Activated CD4-positive, alpha-beta T cell treated with anti-CD3 and anti-CD28 coated beads for 4 hours (primary cell): ENCODE measurements at places on chromosomes 6 and 20.

DNA sequence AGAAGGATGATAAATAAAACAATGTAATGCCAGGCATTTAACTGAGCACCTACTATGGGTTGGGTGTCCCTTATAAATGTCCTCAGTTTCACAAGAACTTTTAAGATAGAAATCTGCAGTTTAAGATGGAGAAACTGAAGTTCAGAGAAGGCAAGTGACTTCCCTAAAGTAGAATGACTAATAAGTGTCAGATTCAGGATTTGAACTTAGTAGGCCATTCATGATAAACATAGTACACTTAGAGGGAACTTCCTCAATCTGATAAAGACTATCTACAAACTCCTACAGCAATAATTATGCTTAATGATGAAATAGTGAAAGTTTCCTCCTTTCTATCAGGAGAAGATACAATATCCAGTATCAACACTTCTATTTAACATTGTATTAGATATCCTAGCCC lies 43.9 kb downstream of the NCR2 start:
- no peak for DNase-seq

GRCh38 chr20:25125636-25126035 lies 43.7 kb upstream of the VSX1 start:
- no peak for DNase-seq

DNA sequence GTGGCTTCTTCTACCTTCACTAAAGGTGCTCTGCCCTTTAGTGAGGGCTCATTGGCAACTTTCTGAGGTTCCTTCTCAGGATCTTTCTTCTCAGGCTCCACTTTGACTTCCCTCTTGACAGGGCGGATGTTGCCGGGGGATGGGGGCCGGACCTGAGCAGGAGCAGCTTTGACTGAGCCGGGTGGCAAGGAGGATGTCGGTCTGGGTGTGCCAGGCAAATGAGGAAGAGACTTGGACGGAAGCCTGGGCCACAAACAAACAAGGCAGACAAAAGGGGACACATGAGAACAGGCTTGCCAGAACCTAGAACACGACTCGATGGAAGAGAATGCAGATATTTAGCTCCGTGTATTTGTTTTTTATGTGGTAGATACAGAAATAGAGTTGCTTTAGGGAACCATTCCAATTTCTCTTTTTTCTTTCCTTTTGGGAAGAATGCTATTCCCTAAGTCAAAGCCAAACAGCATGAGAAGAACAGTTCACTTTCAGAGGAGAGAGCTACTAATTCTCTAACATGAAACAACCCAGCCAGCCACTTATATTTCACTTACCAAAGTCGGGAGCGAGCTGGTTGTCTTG lies 76.2 kb upstream of the BCLAF1 start:
- DNase-seq, result peak; percentile 3

GRCh38 chr6:144897441-144897921 lies 612.3 kb downstream of the UTRN start:
- no peak for DNase-seq
